ENCODE measurements at places on chromosomes 6 and 20.

GRCh38 chr20:5131502-5131901, 4.7 kb downstream of the CDS2 start:
- no peak for DNase-seq

DNA sequence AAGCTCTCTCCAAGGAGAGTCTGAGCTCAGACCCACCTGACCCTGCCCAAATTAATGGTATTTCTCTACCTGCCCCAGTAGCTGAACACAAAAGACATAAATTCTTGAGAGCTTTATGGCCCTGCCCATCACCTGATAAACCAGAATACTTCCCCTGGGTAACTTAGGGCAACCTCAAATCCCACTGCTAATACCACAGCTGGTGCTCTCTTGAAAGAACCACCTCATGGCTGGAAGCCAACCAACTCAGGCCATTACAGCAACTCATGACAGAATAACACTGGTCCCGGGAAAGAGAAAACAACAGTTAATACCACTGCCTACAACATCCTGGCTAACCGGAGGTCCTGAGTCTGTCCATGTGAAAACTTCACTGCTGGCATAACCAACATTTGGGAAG, 328.6 kb downstream of the NKAIN2 start:
- DNase-seq, result no peak

GRCh38 chr20:3606021-3606420, 57.2 kb downstream of the GFRA4 start:
- peak; percentile 49 for DNase-seq

- DNase-seq, result peak; percentile 43
Observed at GRCh38 chr6:75199889-75200288, 6.0 kb downstream of the COL12A1 start.

DNA sequence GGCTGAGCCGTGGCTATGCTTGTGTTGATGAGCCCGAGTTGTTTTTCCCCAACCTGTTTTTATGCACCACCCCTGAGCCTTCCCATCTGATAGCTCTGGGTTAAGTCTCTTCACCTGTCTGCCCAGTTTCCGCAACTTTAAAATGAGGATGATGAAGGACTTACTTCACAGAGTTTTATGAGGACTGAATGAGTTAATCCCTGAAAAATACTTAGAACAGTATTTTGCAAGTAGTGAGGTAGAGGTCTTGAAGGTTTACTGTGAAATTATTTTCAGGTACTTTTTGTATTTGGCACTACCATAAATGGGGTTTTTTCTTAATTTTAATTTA, 3.2 kb downstream of the MTG2 start:
- no peak for DNase-seq

GRCh38 chr6:144335914-144336313, 50.8 kb downstream of the UTRN start:
- DNase-seq, result peak; percentile 30

- no peak for DNase-seq
Observed at GRCh38 chr6:90445533-90446108, 141.3 kb downstream of the MAP3K7 start.

- DNase-seq, result no peak
Observed at GRCh38 chr20:59809630-59810448, 123.6 kb downstream of the SYCP2 start.

- no peak for DNase-seq
Observed at GRCh38 chr20:36394340-36394965, 88.3 kb downstream of the DLGAP4 start.

- DNase-seq, result no peak
Observed at GRCh38 chr6:54192993-54193392, 81.8 kb downstream of the MLIP start.

DNA sequence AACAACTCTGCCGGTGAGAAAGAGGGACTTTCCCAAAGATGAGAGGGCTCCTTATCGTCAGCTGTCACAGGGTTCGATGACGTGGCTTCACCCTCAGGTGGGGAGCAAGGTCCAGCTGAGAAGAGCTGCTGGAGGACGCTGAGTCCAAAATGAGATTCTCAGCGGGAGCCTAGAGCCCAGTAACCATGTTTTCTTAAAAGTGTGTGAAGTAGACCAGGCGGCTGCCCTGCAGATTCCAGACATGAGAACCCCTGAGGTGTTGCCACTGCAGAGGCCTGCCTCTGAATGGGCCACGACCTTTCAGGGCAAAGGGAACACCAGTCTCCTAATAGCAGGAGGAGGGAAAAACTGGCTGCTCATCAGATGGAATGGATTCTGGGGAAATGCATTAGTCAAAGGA, 375.1 kb downstream of the BTBD9 start:
- DNase-seq, result no peak

DNA sequence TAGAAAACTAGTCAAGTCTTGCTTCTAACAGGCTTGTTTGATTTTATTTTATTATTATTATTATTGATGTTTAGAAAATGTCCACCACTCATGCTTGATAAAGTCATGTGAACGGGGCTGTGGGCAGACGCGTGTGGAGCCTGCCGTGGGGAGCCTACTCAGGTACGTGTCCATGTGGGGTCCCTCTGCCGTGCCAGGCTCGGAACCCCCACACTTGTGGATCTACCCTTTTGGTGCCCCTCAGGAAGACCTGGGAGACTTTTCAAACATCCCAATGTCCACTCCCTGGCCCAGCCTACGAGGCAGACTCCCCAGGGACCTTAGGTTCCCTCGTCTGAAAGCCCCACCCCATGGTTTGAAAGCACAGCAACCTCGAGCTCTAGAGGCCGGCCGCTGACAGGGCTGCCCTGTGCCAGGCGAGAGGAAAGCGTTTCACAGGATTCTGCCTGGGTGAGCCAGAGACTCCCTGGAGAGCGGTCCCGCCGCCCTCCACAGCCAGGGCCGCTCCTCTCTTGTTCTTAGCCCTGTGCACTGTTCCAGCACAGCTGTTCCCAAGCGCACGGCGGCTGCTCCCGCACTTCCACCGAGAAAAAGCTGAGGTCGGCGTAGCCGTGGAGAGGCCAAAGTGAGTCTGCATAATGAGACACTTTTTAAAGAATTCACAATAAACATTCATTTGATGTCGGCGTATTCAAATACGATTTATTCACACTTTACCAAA, 249.7 kb downstream of the TTLL2 start:
- no peak for DNase-seq

DNA sequence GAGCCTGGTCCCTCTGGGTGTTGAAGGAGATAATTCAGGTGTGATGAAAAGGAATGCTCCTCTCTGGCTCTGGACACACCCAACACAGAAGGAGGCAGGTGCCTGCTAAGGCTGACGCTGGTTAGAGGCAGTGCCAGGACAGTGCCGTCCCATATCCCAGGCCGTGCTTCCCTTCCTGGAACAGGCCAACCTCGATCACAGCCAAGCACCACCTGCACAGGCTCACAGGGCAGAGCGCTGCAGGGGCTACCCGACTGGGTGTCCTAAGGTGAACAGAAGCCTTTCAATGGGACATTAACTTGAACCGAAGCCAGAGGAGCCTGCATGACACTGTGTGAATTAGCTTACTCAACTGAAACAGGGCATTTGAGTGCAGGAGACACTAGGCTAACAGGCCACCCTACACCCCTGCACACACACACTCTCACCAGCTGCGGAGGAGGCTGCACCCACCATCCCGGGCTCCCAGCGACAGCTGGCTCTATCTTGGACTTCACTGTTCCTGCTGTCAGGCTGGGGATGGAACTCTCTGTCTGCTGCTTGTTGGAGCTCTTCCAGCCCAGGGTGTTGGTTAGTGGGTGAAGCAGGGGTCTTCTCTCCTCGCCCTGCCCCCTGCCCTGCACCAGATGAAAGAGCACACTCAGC, 347.2 kb downstream of the TAF4 start:
- no peak for DNase-seq

DNA sequence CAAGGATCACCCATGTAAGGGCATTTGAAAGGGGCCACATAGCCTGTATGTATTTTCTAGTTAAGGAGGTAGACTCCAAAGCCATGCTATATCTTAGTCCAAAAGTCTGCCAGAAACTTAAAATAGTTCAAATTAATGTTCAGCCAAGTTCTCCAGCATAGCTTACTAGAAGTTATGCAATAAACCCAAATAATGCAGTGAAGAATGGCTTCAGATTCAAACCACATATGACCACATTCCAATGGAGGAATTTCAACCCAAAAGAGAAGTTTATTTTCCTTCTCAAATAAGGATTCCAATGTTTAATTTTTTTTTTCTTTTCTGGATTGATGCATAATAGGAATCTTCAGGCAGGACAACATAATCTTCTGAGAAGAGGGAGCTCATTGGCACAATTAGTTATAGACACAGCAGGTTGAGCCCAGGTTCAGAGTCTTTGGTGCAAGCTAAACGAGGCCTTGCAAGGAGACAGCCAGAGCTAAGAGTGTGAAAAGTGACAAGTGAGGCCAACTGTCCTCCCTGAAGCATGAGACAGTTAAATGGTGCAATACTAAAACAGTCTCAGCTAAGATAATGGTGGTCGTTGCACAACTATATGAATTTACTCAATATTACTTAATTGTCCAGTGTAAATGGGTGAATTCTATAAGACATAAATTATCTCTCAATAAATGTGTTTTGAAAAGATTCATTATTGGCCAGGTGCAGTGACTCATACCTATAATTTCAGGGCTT, 598.8 kb upstream of the CDH4 start:
- DNase-seq, result no peak

DNA sequence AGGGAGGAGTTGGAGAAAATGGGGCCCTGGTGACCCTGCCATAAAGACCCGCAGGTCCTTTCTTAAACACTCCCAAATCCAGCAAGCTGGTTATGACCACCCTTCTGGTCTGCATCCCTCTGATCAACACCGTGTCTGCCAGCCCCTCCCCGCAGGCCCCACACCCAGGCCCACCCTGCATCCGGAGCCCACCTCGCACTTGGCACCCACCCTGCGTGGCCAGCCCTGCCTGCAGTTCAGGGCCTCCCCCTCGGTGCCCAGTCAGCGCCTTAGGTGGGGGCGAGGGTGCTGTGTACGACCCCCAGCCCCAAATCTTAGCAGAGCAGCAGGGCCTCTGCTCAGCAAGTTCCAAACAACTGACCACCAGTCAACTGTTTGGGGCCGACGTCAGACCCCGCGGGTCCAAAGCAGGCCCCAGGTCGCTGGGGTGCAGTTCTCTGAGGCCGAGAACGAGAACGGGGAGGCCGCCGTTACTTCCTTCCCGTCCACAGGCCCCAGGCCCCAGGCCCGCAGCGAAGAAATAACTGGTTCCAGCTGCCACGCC, 1.2 kb downstream of the ACSS1 start:
- DNase-seq, result no peak

DNA sequence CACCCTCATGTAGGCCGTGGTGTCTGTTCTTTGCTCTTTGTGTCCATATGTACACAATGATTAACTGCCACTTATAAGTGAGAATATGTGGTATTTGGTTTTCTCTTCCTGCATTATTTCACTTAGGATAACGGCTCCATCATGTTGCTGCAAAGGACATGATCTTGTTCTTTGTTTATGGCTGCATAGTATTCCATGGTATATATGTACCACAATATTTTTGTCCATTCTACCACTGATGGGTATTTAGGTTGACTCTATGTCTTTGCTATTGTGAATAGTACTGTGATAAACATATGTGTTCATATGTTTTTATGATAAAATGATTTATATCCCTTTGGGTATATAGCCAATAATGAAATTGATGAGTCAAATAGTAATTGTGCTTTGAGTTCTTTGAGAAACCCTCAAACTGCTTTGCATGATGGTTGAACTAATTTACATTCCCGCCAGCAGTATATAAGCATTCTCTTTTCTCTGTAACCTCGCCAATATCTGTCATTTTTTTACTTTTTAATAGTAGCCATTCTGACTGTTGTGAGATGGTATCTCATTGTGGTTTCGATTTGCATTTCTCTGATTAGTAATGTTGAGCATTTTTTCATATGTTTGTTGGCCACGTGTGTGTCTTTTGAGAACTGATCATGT, 174.4 kb upstream of the NT5E start:
- no peak for DNase-seq

DNA sequence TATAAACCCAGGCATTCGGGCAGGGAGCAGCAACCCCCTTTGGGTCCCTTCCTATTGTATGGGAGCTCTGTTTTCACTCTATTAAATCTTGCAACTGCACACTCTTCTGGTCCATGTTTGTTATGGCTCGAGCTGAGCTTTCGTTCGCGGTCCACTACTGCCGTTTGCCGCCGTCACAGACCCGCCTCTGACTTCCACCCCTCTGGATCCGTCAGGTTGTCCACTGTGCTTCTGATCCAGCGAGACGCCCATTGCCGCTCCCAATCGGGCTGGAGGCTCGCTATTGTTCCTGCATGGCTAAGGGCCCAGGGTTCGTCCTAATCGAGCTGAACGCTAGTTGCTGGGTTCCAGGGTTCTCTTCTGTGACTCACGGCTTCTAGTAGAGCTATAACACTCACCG, 111.3 kb downstream of the TMEM170B start:
- no peak for DNase-seq

GRCh38 chr6:56582236-56582635, 60.5 kb downstream of the DST start:
- no peak for DNase-seq

DNA sequence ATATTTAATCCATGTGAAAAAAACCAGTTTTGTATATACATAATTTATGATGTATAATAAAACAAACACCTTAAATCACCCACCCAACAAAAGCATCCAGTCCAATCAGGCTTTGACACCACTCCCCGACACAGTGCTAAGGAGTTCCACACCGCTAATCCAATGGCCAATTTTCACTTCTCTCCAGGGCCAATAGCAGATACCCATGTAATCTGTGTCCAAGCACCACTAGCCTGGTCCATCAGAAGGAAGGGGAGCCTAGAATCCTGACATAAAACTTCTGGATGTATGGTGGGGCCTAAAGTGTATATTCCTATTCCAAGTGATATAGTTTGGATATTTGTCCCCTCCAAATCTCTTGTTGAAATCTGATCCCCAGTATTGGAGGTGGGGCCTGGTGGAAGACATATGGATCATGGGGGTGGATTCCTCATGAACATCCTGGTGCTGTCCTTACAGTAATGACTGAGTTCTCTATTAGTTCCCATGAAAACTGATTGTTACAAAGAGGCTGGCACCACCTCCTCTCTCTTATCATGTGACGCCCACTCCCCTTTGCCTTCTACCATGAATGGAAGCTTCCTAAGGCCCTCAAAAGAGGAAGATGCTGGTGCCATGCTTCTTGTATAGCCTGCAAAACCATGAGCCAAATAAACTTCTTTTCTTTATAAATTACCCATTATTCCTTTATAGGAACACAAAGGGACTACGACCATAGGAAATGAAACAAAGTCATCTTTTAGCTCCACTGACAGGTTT, 20.8 kb downstream of the RALGAPA2 start:
- no peak for DNase-seq

DNA sequence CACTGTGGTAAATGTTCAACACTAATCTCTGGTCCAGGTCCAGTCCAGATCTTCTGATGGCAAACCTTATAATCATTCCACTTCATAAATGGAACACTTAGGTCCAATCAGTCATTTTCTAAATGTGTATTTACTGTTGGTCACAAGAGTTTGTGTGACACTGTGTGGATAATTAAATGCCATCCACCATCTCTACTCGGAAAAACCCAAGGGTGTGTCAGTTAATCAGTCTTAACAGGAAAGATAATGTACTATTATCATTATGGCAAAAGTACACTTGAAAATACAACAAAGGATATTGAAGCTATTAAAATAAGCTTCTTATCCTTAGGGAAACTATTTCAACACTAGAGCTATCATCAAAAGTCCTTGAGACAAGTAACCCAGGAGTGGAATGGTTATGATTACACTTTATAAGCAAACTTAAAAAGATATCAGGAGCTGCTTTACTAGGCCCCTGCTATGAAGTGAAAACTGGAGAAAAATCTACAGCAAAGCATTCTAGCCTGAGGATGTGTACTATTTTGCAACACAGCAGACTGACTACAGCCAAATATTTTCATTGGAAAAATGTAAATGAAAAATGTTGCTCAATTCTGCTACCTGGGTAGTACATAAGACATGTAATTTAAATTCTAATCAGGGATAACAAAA, 227.9 kb downstream of the LAMA2 start:
- no peak for DNase-seq

GRCh38 chr20:7291323-7291943, 523.9 kb downstream of the BMP2 start:
- no peak for DNase-seq

Measured in ELR (cell line).